Karpas-422 (cell line): ENCODE measurements at places on chromosomes 12 and 14.

DNA sequence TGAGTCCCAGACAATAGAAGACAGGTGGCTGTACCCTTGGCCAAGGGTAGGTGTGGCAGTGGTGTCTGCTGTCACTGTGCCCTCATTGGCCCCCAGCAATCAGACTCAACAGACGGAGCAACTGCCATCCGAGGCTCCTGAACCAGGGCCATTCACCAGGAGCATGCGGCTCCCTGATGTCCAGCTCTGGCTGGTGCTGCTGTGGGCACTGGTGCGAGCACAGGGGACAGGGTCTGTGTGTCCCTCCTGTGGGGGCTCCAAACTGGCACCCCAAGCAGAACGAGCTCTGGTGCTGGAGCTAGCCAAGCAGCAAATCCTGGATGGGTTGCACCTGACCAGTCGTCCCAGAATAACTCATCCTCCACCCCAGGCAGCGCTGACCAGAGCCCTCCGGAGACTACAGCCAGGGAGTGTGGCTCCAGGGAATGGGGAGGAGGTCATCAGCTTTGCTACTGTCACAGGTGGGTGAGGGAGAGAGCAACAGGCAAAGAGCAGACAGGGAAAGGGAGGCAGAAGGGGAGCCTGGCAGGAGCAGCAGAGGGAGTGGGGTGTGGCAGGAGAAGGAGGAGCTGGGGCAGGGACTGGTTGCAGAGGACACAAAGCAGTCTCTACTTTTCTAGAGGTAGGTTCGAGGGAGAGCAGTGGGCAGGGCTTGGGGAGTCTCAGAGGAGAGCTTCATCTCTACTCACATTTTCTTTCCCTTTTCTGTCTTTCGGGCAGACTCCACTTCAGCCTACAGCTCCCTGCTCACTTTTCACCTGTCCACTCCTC is 452 bp downstream of the INHBE start:
- peak; percentile 65 for DNase-seq

DNA sequence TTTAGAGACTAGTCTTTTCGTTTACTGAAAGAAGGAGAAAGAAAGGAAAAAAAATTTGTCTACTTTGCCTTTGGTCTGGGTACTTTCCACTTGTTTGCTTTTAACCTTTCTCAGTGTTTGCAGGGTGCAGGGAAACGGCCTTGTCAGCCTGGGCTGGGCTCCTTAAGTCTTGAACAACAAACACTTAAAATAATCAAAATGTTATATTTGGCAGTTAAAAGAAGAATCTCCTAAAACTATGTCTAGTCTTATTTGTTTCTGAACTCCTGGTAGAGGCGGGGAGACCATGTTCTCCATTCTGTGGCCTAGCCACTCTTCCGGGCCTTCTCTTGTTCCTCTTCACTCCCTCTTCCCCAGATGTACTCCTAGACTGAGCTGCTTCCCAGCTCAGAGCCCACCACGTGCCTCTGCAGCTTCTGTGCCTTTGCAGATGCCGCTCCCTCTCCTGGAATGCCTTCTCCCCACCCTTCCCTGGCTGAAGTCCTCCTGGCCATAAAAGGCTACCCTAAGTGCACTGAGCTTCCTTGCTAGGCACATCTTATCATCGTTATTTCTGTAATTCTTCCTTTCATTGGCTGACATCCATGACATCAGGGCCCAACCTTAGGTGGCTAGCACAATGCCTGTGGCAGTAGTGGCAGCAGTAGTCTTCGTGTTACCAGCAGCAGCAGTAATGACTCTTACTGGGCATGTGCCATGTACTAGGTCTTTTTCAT is 432.9 kb downstream of the ZFP36L1 start:
- peak; percentile 62 for DNase-seq

GRCh38 chr14:46259536-46259935 is 392.0 kb downstream of the RPL10L start:
- no peak for DNase-seq

GRCh38 chr14:30848449-30849240 is 25.7 kb upstream of the COCH start:
- no peak for DNase-seq

- DNase-seq: no peak
Observed at GRCh38 chr12:89796798-89797382, 88.3 kb upstream of the ATP2B1 start.

- DNase-seq: no peak
Observed at GRCh38 chr14:38646391-38646790, 390.5 kb upstream of the CLEC14A start.

- no peak for DNase-seq
Observed at GRCh38 chr12:124371970-124372555, 77.2 kb downstream of the RFLNA start.
